Kidney capillary endothelial cell (primary cell): ENCODE measurements at places on chromosomes 11 and 22.

DNA sequence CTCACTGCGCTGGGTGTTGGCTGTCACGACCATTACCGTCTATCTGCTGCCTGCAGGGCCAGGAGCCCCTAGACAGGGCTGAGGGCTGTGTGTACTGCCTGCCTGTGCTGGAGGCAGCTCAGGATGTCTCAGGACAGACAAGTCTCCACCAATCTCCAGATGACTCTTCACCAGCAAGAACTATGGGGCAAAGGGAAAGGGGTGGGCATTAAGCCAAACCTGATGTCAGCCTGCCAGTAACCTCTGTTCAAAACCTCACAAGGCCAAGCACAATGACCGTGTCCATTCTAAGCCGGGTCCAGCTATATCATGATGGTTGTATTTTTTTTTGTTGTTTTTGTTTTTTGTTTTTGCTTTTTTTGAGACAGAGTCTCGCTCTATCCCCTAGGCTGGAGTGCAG lies 31.6 kb downstream of the MAFF start:
- DNase-seq, result no peak

DNA sequence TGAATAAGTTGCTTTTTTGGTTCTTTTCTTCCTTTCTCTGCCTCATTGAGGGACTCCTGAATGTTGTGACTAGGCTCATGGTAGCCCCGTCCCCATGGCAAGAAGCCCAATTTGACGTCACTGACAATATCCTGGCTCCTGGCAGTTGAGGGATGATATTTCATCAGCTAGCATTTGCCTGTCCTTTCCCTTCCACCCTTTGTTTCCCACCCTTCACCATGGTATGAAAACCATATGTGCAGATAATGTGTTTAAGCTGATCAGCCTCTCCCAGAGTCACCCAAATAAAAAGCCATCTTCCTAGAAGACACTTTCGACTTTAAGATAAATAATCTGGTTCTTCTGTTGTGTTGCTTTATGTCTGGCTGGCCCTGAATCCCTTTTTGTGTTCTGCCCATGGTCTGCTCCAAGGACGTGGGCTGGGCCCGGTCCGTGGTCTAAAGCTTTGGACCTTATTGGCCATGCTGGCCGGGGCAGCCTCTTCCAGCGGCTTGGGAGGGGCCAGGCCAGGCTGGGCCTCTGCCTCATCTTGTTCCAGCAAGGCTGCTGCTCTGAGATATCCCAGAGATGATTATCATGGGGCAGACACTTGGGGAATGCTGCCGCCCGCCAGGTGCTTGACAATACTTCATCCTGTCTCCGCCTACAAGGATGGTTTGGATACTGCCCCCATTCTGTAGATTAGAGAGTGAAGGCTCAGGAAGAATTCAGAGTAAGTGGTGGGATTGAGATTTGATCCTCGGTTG lies 5.1 kb downstream of the TSPAN18 start:
- DNase-seq, result no peak

- peak; percentile 99 for DNase-seq
Measured at GRCh38 chr11:103624708-103625623, 411.5 kb upstream of the DDI1 start.

GRCh38 chr11:20070459-20070858 lies 89.8 kb downstream of the DBX1 start:
- no peak for DNase-seq

DNA sequence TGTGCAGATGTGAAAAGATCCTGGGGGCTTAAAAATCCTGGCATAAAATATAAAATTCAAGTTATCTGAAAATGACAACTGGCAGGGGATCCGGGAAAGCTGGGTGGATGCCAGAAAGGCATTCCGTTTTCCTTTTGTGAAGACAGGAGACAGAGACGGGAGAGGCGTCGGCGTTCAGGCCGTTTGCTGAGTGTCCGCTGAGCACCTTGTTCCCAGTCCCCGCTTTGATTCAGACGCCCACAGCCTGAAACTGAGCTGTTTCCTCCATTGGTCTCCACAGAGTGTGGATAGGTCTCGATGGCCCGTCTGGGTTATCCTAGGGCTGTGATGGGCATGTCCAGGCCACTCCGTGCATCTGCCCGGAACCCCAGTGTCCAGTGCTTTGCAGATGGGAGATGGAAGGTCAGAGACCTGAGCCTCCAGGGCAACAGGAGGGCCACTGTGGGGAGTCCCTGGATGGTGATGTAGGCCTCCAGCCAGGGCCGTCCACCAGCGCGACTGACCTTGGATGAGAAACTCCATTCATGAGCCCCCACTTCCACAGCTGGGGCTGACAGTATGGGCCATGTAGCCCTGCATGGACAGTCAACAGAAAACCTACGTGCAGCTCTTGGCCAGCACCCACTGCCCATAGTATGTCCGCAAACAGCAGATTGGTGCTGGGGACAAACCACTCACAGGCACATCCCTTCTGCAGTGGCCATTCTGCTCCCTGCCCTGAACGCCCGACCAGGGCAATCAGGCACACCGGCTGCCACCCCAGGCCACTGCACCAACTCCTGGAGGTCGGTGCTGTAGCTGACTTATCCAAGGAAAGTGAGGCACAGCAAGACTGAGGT lies 11.6 kb downstream of the MRGPRF start:
- DNase-seq, result no peak

- no peak for DNase-seq
Measured at GRCh38 chr11:107157809-107158187, 139.5 kb upstream of the GUCY1A2 start.

DNA sequence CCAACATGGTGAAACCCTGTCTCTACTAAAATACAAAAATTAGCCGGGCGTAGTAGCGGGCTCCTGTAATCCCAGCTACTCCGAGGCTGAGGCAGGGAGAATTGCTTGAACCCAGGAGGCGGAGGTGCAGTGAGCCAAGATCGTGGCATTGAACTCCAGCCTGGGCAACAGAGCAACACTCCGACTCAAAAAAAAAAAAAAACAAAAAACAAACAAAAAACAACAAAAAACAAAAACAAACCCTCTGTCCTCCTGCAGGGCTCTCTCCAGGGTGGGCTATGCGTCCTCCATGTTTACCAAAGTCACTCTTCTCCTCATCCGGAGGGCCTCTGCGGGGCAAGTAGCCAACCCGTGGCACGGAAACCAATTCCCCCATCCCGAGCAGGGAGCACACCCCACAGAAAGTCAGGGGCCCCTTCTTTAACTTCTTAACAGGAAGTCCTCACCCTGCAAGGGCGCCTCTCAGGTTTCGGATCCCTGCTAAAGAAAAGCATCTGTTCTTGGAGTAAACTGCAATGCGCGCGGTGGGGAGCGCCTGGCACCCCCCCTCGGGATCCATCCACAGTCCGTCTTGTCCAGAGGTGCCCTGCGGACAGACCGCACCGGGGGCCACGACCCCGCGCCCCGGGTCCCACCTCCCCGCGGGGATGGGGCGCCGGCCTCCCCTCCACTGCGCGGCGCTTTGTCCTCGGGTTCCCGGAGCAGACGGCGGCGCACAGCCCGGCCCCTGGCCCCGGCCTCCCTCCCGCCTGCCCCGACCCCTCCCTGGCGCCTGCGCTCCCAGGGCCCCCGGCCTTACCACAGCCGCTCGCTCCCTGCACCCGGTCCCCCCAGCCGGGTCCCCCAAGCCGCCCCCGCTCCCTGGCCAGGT lies 712 bp downstream of the CERK start:
- DNase-seq, result no peak

DNA sequence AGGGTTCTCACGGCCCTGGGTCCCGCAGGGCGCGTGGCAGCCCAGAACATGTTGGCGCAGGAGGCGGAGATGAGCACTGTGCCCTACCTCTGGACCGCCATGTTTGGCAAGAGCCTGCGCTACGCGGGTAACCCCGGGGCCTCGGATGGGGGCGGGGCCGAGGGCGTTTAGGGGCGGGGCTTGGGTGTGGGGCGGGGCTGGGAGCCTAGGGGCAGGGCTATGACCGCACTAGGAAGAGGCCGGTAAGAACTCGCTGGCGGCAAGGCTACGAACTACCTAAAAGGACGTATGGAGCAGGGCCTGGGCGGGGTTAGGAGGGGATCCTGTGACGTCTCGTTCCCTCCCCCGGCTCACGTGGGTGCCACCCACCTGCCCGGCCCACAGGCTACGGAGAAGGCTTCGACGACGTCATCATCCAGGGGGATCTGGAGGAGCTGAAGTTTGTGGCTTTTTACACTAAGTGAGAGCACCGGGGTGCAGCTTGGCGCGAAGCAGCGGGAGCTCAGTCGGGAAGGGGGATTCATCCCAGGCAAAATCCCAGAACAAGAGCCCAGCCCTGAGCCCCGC lies 2.8 kb upstream of the LZTR1 start:
- no peak for DNase-seq

GRCh38 chr11:110491577-110492320 lies 62.0 kb downstream of the FDX1 start:
- no peak for DNase-seq

DNA sequence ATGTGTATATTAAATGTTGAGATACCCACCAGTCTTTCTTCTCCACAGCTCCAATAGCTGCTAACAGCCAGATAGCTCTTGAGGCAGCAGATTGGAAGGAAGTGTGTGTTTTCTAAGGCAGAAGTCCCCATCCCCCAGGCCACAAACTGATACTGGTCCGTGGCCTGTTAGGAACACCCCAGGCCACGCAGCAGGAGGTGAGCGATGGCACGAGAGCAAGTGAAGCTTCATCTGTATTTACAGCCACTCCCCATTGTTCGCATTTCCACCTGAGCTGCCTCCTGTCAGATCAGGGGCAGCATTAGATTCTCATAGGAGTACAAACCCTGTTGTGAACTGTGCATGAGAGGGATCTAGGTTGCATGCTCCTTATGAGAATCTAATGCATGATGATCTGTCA lies 12.7 kb downstream of the CCDC73 start:
- no peak for DNase-seq

- no peak for DNase-seq
Measured at GRCh38 chr11:87114093-87114492, 76.4 kb downstream of the TMEM135 start.

GRCh38 chr11:7639643-7640025 lies 33.7 kb downstream of the CYB5R2 start:
- no peak for DNase-seq

GRCh38 chr11:62295504-62295903 lies 3.4 kb downstream of the SCGB1D4 start:
- no peak for DNase-seq

- DNase-seq, result no peak
Measured at GRCh38 chr11:110434952-110435779, 5.4 kb downstream of the FDX1 start.

DNA sequence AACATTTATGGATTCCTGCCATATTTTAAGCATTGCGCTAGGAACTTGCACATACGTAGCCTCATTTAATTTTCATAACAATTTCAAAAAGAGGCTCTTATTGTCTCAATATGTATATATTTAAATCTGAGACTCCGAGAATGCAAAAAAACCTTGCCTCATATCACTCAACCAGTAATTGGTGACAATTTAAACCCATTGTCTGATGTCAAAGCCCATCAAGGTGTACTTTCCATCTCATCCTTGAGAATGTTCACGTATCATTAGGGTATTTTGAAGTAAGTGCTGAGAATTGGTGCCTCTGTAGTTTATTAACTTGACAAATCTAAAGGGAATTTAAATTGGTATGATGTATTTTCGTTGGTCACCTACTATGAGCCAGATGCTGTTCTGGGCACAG lies 136.5 kb downstream of the FAM76B start:
- DNase-seq, result no peak

DNA sequence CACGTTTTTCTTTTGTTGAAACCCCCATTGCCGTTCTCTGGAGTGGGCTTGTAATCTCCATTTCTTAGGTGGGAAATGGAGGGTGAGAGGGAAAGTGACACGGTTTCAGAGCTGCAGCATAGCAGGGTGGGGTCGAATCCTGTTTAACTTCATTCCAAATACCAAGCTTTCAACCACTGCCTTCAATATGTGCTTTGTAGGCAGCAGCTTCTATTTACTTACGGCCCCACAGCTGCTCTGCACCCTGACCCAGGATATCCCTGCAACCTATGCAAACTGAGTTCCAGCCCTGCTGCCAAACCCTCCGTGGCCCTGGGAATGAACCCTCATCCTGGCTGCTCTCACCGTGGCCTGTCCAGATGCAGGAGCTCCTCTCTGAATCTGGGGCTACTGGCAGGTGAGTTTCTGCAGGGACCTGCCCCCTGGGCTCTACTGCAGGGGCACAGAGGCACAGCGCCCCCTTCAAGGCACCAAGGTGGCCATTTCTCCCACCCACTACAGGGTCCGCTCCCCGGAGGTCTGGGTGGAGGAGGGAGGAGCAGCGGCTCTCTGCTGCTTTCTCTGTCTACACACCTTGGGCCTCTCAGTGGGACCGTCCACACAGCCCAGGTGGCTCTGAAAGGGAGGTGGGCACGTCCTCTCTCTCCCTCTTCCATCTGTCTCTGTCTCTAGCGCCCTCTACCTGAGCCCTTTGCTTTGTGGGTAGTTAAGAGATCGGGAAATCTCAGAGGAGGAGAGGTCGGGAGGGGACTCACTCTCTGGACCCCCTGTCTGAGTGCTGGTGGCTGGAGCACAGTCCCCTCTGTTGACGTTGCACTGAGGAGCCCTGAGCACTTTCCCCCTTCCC lies 279.1 kb downstream of the BRD1 start:
- no peak for DNase-seq

DNA sequence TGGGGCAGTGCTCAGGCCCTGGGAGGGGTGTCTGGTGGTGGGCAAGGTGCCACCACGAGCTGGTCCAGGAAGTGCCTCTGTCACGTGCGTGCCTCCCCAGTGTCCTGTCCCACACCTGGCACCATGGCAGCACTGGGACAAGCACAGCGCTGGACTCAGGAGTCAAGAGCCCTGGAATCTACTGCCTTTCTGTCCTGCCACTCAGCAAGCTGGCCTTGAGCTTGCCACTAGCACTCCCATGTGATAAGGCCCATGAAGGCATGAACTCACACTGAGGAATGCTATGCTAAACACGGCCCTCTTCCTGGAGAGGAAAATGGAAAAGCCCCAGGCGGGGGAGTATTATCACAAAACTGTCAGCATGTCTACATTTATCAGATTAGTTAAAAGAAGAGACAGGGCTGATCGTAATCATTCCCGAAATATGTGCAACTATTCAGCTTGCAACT lies 50.7 kb upstream of the SLC35C1 start:
- DNase-seq, result no peak

DNA sequence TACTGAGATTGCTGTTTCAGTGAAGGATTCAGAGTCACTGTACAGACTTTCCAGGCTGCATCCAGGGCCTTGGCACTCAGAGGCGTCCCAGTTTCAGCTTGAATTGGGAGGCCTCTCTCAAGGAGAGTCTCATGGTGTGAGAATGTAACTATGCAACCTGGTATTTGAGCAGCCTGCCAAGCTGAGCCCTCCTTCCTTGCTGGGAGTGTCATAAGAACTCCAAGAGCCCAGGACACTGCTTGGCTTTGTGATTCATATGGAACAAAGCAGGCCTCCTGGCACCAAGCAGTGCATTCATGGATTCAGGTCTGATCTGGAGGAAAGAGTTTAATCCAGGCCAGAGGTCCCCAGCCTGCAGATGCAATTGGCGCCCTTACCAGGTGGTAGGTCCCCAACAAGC lies 171.7 kb downstream of the DBX1 start:
- DNase-seq, result no peak

- DNase-seq, result no peak
Measured at GRCh38 chr22:38125038-38125610, 14.6 kb upstream of the BAIAP2L2 start.

- DNase-seq, result no peak
Measured at GRCh38 chr11:12757416-12757815, 83.2 kb downstream of the TEAD1 start.
